ENCODE measurements at places on chromosomes 3 and 15. TPM values are rescaled to one million over a fixed set of nuclear protein-coding genes. Genes with fewer than 3 reads are reported as not detected.

LRRC49 gene
- 3.7 TPM for total RNA-seq

GRCh38 chr3:11764931-11765363 lies 81.7 kb downstream of the TAMM41 start:
- DNase-seq = peak; percentile 95

FILIP1L gene
- 22.0 TPM for total RNA-seq

SLC22A14 gene
- not detected for total RNA-seq

DNA sequence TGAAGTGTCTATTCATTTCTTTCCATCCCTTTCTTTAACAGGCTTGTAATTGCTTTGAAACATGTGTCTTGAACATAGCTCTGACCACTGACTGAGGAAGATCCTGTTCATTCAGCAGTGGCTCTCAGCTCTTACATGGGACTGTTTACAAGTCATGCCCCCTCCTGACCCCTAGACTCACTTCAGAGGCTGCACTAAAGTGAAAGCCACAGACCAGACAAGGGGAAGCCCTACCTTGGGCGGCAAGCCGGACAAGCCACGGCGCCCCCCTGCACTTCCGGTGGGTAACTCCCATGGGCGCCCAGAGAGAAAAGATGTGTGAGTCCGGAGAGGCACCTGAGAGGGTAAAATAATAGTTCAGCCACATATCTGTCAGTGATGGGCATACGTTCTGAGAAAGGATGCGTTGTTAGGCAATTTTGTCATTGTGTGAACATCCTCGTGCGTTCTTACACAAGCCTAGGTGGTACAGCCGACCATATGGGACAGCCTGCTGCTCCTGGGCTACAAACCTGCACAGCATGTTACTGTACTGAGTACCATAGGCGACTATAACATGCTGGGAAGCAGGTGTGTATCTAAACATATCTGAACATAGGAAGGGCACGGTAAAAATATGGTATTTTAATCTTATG lies 116.2 kb downstream of the CHSY1 start:
- no peak for DNase-seq

ACTC1 gene
- not detected for total RNA-seq

NPRL2 gene
- total RNA-seq = 17.3 TPM

LTF gene
- total RNA-seq = 0.22 TPM

DNA sequence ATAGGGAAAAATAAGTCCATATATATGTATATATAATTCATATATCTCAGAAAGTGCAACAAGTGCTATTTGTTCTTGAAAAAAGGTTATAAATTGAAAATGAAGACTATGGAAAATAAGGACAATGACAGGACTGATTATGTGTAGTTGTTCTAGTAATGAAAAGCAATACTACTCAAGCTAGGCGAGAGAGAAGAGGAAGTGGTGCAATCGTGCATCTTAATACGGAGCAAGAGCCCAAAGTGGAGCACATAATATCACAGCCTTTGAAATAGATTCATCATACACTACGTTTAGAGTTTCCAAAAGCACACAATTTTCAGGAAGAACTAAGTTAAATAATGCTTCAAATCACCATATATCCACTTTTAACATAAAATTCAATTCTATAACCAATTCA lies 87.9 kb downstream of the ULK4 start:
- no peak for DNase-seq

Data from lung microvascular endothelial cell (primary cell).